ENCODE measurements at places on chromosomes 2 and 18.

DNA sequence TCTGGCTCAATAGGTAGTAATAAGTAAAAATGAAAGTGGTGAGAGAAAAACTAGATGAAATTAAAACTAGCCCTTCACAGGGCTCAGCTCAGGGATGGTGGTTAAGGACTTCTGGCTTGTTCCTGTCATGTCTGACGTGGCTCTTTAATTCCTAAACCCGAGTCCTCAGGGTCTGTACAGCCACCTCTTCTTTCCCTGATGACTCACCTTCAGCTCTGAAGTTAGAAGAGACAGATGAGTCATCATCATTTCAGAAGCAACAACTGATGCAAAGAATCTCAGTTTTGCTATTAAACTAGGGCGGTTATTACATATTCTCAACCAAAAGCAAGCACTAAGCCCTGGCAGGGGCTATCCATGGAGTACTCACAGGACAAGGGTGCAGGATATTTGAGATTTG is 24.0 kb upstream of the ITGB6 start:
- no peak for DNase-seq

DNA sequence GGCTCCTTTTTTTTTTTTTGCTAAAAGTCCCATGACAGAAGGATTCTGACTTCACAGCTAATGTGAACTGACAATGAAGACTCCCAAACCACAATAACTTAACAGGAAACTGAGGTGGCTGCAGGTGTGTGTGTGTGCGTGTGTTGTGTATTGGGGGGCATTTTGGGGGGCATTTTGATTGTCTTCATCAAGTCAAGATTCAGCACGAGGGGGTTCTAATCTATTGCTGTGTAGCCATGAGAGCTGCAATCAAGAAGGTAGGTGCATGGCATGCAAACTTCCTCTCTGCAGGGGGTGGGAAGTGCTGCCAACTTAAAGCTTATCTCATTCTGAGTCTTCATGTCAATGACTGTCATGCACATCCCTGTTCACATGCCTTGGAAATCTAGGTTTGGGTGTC is 25.2 kb downstream of the SPRED2 start:
- DNase-seq, result no peak

- no peak for DNase-seq
Observed at GRCh38 chr2:125656190-125656589, 999.8 kb upstream of the GYPC start.

- DNase-seq, result no peak
Observed at GRCh38 chr18:46340716-46341115, 236.5 kb downstream of the HAUS1 start.

DNA sequence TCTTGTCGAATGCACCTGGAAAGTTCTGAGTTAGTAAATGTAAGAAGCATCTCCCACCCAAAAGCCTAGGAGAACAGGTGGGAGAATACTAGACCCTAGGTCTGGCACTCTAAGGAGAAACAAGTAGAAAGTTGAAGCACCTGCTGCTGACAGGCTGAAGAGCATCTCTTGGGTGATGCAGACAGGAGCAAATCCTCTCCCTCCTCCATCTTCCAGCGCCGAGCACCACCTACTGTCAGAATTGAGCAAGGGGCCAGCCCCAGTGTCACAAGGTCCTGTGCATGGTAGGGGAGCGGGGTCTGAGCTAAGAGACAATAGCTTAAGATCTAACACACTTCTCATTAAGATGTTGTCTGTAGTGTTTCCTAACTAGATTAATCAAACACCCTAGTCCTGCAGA is 52.9 kb downstream of the HK2 start:
- DNase-seq, result no peak

- no peak for DNase-seq
Observed at GRCh38 chr18:61082976-61083630, 250.1 kb upstream of the CDH20 start.

- no peak for DNase-seq
Observed at GRCh38 chr2:11264007-11264406, 80.4 kb downstream of the ROCK2 start.

- no peak for DNase-seq
Observed at GRCh38 chr2:157492189-157492773, 48.4 kb upstream of the CYTIP start.

DNA sequence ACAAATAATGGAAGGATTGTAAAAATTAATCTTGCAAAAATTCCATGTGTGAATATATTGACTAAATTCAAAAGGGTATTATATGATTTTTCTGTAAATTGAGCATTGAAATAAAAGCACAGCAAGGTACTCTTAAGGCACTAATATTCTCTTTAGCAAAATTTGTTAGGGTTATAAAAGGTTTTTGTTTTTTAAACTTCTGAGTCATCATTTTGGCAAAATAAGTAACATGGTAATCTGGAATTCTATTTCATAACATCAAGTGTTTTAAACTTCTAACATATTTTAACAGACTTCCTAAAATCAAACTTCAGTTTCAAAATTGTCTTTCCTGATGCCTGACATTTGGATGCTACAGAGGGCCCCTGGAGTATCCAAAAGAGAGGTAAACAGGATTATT is 12.5 kb upstream of the INPP4A start:
- no peak for DNase-seq

- DNase-seq, result no peak
Observed at GRCh38 chr2:137223722-137224121, 458.4 kb downstream of the THSD7B start.

DNA sequence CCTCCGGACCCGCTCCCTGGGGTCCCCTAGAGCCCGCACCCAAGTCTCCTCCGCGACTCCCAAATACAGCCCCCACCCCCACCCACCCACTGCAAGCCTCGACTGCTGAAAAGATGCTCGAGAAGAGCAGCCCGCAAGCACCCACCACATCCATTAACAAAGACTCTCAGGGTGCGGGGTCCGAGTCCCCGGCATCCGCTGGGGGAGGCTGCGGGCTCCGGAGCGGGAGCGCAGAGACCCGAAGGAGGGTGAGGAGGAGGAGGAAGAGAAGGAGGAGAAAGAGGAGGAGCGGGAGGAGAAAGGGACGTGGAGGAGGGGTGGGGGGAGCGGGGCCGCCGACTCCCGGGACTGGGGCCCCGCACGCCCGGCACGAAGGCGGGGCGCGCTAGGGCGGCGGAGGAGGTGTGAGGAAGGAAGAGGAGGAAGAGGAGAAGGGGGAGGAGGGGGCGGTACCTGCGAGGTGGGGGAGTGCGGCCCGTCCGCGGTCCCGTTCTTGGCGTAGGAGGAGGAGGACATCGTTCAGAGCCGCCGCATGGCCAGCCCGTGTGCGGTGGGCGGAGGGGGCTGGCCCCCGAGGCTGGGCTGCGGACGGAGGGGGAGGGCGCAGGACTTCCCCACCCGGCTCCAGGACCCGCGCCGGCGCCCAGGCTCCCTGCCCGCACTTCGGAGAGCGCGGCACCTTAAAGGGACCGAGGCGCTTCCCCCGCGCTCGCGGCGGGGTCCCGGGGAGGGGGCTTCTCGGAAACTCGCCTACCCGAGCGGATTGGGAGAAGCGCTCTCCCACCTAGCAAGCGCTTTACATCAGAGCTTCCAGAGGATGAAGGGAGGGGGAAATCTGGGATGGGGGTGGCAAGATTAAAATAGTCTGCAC is at the start of gene CACNB4:
TSS of gene CACNB4 (minus strand) at position 549 of the 871 bp plus-strand sequence.
- no peak for DNase-seq

DNA sequence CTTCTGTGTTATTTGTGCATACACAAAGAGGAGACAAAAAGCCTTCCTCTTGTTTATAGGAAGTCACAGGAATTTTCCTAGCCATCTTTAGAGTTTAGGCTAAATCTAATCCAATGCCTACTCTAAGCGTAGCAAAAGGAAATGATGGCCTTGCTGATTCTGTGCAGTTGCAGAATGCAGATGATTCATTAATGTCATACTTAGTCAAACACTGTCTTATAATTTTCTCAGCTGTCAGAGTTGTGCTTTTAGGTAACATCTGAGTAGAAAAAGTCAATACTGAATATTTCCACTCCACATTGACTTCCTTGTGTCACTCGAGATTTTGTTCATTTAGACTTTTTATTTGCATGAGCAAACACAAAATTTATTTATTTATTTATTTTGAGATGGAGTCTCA is 157.9 kb upstream of the FOSL2 start:
- DNase-seq, result no peak

GRCh38 chr2:120662046-120662445 is 73.6 kb upstream of the GLI2 start:
- DNase-seq, result no peak

GRCh38 chr18:37869051-37869450 is 303.5 kb upstream of the CELF4 start:
- DNase-seq, result no peak

- DNase-seq, result no peak
Observed at GRCh38 chr18:53603276-53603675, 621.2 kb downstream of the MBD2 start.

GRCh38 chr18:25062720-25063119 is 289.2 kb downstream of the ZNF521 start:
- no peak for DNase-seq

GRCh38 chr2:165161510-165161909 is 42.3 kb downstream of the SCN3A start:
- DNase-seq, result no peak

- no peak for DNase-seq
Observed at GRCh38 chr18:48742706-48743475, 204.1 kb downstream of the CTIF start.

GRCh38 chr2:189540551-189540950 is 40.0 kb downstream of the SLC40A1 start:
- no peak for DNase-seq

DNA sequence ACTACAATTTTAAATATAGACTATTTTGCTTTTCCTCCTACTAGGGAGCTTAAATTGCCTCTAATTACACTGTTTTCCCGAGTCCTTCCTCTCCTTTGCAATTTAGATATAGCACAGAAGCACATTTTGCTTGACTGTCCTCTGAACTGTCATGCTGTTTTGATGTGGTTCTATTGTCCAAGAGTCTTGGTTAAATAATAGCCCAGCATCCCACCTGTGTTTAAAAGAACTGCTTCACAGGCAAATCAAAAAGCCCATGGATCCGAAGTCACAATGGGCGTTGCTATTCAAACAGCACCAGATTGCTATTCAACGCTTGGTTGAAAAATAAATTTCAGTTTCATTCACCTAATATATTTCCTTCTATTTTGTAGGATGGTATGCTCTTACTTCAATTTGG is 22.3 kb upstream of the ACTR3 start:
- DNase-seq, result no peak

- no peak for DNase-seq
Observed at GRCh38 chr2:147679955-147680531, 164.8 kb upstream of the ACVR2A start.

GRCh38 chr2:85367180-85367579 is 12.6 kb downstream of the ELMOD3 start:
- DNase-seq, result no peak

- no peak for DNase-seq
Observed at GRCh38 chr18:62749389-62749788, 34.0 kb downstream of the PHLPP1 start.

DNA sequence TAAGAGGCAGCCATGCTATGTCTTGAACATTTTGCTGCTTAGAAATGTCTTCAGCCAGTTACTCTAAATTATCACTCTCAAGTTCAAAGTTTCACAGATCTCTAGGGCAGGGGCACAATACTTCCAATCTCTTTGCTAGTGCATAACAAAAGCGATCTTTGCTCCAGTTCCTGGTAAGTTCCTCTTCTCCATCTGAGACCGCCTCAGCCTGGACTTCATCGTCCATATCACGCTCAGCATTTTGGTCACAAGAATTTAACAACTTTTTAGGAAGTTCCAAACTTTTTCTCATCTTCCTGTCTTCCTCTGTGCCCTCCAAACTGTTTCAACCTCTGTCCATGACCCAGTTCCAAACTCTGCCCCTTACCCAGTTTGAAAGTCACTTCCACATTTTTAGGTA is 8.8 kb upstream of the SLC35F5 start:
- no peak for DNase-seq

GRCh38 chr2:151033271-151034248 is 228.1 kb downstream of the RBM43 start:
- no peak for DNase-seq

DNA sequence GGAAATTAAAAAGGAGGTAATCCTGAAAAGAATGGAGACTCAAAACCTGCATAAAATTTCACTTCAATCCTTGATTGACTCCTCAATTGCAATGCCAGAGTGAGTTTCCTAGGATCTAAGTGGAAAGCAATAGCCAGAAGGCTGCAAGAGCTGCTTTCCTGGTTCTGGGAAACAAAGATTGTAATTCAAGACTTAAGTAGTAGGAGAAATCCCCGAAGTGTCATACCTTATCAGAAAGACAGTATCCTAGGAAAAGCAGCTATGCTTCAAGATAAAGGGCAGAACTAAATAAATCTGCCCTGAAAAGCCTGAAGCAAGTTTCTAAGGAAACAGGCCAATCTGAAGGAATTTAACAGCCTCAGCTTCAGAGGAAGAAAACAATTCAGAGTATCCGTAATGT is 390.2 kb downstream of the DSC3 start:
- DNase-seq, result no peak

DNA sequence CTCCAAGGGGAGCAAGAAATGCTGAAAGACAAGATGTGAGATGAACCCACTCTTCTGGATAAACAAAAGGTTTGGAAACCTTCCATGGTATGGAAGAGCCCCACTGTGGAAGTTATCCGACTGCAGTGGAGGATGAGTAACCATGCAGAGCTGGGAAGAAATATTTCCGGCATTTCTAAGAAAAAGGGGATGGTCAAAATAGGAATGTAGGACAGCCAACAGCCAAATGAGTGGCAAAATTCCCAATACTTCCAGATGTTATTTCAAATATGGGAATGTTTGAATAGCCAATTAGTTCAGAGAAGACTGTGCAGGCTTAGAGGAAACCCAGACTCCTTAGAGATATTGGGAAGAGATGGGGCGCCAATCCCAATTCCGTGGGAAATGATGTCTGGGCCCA is 246.8 kb downstream of the RAD51AP2 start:
- DNase-seq, result no peak

DNA sequence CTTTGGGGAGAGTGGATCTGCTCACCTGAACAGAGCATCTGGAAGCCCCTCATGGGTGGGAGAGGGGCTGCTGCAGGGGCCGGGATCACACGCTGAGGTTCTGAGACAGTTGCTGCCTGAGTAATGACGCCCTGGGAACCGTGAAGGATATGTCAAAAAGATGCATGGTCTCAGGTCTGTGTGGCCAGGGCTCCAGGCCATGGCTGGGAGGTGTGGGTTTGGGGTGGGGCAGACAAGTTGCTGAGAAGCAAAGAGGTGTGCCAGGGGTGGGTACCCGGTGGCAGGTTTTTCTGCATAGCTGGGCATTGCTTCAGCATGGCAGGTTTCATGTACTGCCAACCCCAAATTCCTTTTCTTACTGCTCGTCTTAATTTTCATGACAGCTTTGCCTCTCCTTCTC is 133.5 kb downstream of the RPIA start:
- DNase-seq, result no peak

DNA sequence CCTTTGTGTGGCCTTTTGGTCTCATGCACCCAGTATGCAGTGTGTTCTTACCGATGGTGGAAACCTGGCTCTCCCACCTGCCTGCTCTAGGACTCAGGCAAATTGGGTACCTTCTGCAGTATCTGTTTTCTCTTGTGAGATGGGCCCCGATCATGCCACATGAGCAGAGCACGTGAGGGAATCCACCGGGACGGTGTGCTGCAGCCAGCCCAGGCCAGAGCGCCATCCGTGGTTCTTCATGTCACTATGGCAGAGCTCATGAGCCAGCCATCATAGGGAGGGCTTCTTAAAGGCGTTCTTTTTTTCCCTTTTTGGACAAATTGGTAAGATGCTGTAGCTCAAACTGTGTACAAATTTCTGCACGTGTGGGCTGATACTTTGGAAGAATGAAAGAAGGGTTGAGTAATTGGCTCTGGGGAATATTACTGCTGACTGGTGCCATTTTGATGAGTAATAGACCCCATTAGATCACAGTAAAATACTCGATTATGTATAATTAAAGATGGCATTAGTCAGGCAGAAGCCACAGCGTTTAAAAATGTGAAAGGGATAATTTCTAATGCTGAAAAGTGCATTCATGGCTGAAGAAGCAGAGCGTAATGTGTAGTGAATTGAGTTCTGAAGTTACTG is 19.2 kb downstream of the SH3RF3 start:
- no peak for DNase-seq

All from SIG-M5 (cell line).